ENCODE measurements at places on chromosomes 11 and 22.

DNA sequence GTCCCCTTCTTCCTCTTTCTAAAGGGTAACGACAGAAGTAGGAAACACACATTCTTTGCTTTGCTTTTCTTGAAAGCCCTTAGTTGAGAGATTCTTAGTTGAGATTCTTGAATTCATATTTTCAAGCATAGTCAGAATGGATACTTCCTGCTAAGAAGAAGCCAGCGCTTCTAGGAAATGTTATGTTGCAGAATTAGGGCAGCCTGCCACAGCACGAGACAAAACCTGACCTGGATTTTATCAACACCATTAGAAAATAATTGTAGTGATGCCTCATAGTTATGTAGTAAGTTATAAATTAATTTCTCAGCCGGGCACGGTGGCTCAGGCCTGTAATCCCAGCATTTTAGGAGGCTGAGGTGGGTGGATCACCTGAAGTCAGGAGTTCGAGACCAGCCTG lies 37.9 kb upstream of the NUP160 start:
- no peak for DNase-seq

DNA sequence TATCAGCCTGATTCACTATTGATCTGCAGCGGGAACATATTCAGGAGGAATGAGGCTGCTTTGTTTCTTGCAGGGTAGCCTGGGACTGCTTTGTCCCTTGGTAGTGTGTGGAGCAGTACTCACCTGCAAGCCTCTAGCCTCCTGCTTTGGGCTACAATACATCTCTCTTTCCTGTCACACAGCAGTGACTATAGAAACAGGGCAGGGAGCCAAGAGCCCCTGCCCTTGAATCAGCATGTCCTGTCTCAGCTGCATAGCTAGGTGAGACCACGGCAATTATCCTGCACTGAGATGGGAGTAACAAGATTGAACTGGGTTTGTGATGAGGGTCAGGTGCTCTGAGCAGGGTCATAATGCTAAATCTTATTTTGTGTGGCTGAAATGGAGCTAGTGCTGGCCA lies 191.9 kb downstream of the NELL1 start:
- DNase-seq = no peak

DNA sequence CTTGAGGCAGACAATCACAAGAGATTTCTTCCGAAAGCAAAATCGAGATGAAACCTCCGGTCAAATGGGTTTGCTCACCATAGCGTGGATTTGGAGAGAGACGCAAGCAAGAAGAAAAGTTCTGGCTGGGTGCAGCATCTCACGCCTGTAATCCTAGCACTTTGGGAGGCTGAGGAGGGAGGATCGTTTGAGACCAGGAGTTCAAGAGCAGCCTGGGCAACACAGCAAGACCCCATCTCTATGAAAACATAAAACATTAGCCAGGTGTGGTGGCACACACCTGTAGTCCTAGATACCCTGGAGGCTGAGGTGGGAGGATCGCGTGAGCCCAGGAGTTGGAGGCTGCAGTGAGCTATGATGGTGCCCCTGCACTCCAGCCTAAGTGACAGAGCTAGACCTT lies 24.4 kb downstream of the MN1 start:
- no peak for DNase-seq

GRCh38 chr11:1760351-1761109 lies 3.2 kb downstream of the CTSD start:
- no peak for DNase-seq

DNA sequence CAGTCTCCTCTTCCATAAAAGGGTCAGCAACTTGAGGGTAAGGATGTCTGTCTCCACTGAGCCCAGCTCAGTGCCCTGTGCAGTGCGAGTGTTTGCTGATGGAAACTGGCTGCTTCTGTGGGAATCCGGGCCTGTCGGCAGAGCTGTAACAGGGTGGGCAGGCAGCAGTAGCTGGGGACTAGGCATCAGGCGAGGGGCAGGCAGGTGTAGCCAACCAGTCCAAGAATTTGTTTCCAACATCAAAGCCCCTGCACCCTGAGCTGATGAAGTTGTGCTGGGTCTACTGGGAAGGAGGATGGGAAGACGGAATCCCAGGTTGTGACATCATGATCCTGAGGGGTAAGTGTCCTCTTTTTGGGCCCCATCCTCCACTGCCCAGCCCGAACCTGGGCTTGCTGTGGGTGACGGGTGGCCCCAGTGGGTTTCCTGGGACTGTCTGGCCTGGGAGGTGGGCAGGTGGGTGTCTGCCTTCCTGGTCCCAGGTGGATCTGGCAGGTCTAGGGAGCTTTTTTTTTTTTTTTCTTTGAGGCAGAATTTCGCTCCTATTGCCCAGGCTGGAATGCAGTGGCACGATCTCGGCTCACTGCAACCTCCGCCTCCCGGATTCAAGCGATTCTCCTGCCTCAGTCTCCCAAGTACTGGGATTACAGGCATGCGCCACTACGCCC lies 11.0 kb downstream of the SLC29A2 start:
- DNase-seq = no peak

DNA sequence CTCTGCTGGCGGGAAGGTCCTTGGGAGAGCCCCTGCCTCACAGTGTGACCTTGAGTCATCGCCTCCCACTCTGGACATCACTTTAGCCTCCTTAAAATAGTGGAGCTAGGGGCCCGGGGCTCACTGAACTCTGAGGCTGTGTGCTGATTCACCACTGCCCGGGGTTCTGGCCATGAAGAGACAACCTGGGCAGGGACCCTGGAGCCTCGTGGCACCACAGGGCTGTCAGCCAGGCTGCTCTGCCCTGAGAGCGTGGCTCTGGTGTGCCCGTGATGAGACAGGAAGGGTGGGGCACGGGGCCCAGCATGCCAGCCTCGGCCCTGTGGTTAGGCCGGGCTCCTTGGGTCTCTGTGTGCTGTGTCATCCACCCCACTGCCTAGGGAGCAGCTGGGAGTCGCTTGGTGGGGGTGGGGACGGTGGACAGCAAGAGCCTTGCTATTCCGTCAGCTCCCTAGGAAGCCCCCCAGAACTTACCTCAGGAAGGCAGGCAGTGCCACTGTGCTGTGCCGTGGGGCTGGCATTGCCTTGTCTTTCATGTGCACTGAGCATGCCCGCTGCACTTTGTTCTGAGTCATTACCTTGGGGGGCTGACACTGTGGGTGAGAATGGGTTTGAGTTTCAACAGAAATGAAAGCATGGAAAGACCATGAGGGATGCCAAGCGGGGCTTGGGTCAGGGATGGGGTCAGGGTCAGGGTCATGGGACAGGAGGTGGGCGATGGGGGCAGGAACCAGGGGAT lies 31.7 kb downstream of the TPCN2 start:
- no peak for DNase-seq

DNA sequence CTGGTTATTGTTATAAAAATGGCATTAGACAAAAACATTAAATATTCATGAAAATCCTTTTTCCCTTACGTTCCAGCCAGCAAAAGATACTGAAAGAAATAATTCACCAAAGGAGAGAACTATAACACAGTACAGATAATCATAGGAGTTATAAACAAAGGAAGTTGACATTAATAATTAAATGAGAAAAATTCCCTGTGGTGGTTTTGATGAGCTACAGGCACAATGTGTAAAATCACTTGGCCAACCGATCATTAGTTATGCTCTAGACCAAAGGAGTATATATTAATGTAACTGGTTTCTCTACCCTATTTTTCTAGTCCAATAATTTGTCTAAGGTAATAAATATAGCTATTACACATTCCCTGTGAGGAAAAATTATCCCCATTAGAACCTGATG lies 534.7 kb downstream of the CNTN5 start:
- DNase-seq = no peak

DNA sequence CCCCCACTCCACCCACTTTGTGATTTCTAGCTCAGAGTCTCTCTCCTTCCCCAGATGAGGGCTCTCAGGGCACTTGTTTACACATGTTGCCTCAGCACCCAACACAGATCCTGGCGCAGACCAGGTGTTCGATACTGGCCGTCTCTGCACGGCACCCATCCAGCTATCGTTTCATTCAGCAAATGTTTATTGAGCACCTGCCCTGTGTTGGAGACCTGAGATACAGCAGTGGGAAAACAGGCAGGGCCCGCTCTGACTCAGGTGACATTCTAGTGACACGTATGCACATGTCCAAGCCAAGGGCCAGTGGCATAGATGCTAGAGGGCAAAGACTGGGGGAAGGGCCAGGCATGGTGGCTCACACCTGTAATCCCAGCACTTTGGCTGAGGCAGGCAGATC lies 71.9 kb downstream of the NFAM1 start:
- DNase-seq = no peak

GRCh38 chr11:100925935-100926334 lies 203.7 kb downstream of the PGR start:
- DNase-seq = no peak

- no peak for DNase-seq
Observed at GRCh38 chr11:11756718-11757117, 85.1 kb upstream of the USP47 start.

DNA sequence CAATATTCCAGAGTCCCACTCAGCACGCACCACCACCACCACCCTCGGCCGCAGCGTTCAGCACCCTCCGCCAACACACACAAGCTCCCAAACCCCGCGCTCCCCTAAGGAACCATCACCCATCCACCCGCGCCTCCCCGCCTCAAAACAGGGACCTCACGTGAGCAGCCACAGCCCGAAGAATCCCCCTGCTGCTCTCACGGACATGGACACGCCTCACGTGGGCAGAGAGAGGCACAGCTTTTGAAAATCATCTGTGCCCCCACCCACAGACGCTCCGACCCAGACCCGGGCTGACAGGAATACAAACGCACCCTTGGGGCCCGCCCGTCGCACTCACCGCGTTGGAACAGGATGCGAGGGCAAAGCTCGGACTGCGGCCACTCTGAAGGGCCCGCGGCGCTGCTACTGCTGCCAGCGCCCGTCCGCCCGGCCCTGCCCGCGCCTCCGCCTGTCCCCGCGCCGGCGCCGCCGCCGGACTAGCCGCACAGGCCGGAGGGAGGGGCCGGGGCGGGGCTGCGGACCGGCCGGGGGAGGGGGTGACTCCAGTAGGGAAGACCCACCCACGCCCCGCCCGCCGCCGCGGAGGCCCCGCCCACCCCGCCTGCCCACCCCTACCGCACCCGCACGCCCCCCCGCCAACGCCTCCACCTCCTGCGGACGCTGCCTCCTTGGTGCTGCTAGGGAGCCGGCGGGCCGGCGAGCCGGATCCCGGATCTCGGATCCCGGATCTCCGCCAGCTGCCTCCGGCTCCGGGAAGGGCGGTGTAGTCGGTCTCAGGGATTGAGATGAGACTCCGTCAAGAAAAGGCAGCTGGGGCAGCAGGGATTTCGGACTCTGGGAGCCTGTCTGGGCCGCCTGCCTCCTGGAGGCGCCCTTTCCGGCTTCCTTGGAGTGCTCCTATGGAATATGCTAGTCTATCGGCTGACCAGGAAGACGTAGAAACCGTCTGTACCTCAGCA lies at the start of gene TRIM3:
Gene TRIM3 (minus strand): TSS at position 491 of the 962 bp plus-strand sequence. CDS start 8,246 bp downstream, outside the sequence.
- peak; percentile 45 for DNase-seq

DNA sequence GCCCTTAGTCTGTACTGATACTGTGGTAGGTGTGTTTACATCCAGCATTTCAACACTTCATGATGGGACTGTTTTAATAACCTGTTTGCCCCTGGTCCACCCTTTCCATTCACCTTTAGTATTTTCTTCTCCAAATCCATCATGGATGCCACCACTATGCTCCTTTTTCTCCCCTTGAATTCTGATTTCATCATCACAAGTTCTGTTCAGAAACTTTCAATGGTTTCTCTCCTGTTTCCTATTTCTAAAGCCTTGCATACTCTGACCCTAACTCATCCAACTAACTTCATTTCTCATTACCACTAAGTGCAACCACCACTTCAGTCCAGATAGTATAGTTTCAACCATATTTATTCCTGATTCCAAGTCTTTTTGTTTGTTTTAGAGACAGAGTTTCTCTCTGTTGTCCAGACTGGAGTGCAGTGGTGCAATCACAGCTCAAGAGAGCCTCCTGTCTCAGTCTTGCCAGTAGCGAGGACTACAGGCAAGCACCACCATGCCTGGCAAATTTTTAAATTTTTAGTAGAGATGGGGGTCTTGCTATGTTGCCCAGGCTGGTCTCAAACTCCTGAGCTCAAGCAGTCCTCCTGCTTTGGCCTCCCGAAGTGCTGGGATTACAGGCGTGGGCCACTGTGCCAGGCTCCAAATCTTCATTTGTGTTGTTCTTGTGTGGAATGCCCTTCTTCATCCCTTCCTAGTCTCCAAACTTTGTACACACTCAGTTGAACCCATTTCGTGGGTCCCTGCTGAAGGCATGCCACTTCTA lies 1.2 kb upstream of the LIN7C start:
- no peak for DNase-seq

- no peak for DNase-seq
Observed at GRCh38 chr11:64499261-64500004, 91.6 kb upstream of the SLC22A12 start.

GRCh38 chr11:115145324-115145723 lies 358.9 kb downstream of the CADM1 start:
- no peak for DNase-seq

DNA sequence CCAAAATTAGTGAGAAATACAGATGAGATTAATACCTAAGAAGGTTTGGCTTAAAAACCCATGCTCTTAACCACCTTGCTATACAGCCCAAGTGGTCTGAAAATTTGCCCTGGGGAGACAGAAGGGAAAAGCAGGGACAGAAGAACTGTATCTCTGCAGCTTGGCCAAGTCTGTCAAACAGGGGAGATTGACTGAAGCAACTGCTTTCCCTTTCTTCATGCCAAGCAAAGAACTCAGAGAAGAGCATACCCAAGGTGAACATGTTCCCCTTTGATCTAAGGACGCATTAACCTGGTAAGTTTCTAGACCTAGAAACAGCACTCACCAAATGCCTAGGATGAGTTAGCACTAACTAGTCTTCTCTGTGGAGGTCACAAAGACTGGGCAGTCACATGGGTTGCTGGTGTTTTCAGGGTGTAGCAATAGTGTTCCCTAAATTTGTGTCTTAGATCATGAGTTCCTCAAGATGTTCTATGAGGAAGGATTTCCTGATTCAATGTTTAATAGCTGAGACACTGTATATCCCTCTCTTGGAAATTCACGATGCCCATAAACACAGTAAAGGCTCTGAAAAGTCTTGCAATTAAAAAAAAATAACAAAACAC lies 75.6 kb upstream of the GRAMD1B start:
- no peak for DNase-seq

GRCh38 chr11:64286801-64287159 lies 1.1 kb downstream of the GPR137 start:
- DNase-seq = no peak

- no peak for DNase-seq
Observed at GRCh38 chr22:19819911-19820879, 34.5 kb downstream of the GNB1L start.

- peak; percentile 24 for DNase-seq
Observed at GRCh38 chr11:115674176-115674936, 170.1 kb upstream of the CADM1 start.

DNA sequence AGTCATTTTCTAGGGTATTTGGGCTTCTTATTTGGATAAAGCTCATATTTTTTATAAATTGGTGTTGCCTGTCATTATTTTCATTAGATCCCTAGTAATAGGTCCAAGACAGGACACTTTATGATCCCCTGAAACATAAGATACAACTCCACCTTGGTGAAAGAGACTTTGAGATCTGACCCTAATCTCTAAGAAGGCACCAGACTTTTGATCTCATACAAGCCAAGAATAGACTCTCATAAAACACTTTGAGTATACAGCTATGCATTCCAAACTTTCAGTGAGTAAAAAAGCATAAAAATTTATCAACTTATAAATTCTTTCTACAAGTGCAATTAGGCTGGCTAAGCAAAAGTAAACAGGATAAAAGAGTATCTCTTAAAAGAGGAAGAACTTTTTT lies 451.2 kb downstream of the MN1 start:
- DNase-seq = no peak

GRCh38 chr11:70540196-70540595 lies 141.9 kb downstream of the CTTN start:
- DNase-seq = no peak

All from AG09309 (cell line).